ENCODE measurements at places on chromosomes 4 and X. TPM values are rescaled to one million over a fixed set of nuclear protein-coding genes. Genes with fewer than 3 reads are reported as not detected.

FGF16 gene
- total RNA-seq, result not detected

ZCCHC18 gene
- not detected for total RNA-seq

FAM184B gene
- not detected for total RNA-seq

ADAD1 gene
- total RNA-seq, result not detected

- DNase-seq, result no peak
These were observed 57.2 kb downstream of the USP38 start for GRCh38 chr4:143241892-143242291.

- no peak for DNase-seq
These were observed 3.8 kb downstream of the TBC1D14 start for GRCh38 chr4:6913350-6913905.

GRCh38 chr4:65670331-65671031, at the start of gene EPHA5:
Gene EPHA5 (minus strand): TSS chr4:65670489. CDS start chr4:65669742, 747 bp downstream.
- no peak for DNase-seq
